ENCODE measurements at places on chromosomes 7 and 10.
A peak's percentile ranks its signal among the peaks of the same experiment; 100 is the strongest.

DNA sequence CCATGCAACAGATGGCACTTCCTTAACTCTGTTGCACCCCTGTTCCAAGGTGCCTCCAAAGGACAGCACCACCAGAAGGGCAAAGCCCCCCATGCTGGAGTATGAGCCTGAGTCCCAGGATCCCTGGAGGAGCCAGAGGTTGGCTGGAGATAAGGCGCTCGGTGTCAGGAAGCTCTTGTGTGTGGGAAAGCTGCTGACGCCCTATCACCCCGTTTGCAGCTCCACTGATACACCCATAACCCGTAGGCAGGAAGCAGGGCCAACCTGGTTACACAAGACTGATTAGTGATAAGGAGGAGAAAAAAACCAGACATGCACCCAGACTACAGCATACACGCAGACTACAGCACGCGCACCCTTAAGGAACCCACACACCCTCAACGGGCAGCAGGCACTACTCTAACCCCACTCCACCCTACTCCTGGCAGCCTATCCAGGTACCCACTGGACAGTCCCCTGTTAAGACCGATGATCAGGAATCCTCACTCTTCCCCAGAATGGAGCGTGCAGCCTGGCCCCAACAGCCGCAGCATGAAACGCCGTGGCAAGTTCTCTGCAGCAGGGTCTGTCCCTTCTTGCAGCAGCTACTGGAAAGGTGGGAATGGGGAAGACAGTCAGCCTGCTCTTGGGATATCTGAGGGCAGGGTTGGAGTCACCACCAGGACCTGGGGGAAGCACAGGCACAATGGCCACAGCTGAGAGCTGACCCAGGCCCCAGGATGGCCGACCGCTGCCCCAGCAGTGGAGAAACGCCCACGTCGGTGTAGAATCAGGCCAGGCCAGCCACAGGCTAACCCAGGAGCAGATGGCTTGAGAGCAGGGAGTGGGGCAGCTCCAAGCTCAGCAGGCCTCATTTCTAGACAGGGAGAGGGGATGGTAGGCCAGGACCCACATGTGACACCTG, 38.3 kb upstream of the TUBB8 start:
- no peak for DNase-seq

GRCh38 chr7:36298106-36298505, 91.6 kb upstream of the ANLN start:
- no peak for DNase-seq

- no peak for DNase-seq
Measured at GRCh38 chr10:94069884-94070283, 76.2 kb downstream of the PLCE1 start.

- no peak for DNase-seq
Measured at GRCh38 chr7:15855525-15856109, 169.1 kb upstream of the MEOX2 start.

DNA sequence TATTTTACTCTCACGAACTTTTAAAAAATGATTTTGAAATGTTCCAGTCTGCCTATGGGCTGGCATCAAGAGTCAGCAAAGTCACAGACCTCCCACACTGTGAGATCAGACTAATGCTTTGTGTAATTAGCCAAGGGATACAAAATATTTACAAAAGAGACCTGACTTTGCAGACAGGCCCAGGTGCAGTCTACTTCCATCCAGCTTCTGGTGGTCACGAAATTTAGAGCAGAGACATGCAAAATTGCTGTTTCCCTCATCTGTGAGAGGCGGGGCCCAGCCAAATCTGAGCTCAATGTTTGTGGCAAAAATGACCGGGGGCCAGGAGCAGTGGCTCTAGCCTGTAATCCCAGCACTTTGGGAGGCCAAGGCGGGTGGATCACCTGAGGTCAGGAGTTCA, 82.5 kb upstream of the PITRM1 start:
- DNase-seq, result no peak

GRCh38 chr7:36277249-36277542, 112.5 kb upstream of the ANLN start:
- no peak for DNase-seq

DNA sequence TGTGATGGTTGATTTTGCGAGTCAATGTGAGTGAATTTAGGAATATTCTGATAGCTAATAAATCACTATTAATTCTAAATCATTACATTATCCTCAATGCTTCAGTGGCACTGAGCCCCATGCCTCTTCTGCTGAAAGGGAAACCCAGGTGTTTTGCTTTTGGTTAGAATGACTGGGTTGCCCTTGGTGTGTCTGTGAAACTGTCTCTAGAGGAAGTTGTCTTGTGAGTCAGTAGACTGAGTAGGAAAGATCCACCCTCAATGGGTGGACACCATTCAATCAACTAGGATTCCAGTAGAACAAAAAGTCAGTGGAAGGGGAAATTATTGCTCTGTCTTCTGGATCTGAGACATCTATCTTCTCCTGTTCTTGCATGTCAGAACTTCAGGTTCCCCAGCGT, 472.4 kb downstream of the ANKRD7 start:
- DNase-seq, result no peak

DNA sequence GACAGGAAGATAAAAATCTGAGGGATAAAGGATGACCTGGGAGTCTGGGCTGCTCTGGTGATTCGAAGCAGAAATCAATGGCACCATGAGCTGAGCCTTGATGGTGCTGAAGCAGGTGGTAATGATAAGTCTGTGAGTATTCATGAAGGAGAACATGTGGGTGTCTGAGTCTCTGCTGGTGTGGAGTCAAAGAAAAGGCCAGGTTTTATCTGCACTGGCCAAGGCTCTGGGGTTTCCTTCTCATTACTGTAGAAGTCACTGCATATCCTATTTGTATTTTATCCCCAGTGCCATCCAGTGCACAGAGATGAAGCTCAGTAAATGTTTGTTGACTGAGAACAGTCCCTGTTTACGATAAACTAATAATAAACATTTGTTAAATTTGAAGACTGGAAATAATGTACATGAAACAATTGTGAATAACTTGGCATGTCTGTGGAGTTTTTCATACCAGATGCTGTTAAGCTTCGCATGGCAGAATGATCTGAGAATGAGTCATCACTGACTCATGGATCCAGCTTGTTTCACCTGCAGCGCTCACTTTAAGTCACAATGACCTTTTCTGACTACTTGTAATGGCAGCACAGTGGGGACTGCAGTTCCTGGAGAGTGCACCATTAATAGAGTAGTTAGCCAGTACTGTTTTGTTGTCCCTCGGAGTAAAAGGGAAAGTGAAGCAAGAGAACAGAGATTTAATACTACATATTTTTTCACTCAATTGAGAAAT, 538.5 kb downstream of the HTR7 start:
- DNase-seq, result no peak

DNA sequence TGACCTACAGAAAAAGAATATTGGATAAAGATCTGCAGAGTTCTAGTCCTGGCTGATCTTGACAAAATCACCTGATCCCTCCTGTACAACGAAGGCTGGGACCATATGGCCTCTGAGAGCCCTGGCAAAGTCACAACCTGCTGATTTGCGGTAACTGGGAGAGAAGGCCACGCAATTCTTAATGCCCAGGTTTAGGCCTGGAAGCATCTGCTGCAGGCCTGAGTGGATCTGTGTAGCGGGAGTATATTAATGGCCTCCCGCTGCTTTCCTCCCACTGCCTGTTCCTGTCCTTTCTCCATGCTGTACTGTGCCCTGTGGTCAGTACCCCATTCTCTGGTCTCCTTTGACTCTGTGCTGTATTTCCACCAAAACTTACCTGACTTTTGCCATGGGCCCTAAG, 24.2 kb downstream of the AKR1B1 start:
- DNase-seq, result no peak

- no peak for DNase-seq
Measured at GRCh38 chr10:107894516-107894915, 730.0 kb upstream of the SORCS1 start.

- DNase-seq, result peak; percentile 43
Measured at GRCh38 chr7:138478499-138478908, 18.4 kb downstream of the TRIM24 start.

- DNase-seq, result peak; percentile 92
Measured at GRCh38 chr7:27130540-27131389, at the start of gene HOXA4. HOXA4 (minus strand) TSS chr7:27130757; CDS start chr7:27130733, 24 bp downstream.

DNA sequence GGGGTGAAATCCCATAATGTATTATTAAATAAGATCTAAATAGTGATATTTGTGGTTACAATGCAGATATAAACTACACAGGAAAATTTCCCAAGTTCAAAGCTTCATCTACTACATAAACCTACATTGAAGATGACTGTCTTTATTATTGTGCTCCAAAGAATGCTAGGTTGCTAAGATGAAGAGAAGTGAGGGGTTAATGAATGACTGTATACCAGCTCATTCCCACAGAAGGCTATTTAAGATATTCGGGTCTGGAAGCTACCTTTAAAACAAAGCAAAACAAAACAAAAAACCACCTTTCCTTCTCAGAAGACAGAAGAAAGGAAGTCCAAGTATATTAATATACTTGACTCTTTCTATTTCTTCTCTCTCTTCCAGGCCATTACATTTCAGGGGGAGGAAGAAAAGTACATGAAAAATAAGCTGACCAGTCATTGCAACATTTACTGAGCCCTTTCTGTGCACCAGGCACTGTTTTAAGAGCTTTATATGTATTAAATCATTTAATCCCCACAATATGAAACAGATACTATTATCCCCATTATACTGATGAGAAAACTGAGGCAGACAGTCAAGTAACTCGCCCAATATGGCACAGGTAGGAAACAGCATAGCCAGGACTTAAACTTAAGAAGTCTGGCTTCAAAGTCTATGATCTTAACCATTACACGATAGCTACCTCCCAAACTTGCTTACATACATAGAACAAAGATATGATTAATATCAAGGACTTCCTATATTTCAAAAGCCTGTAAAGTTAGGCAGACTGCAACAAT, 48.1 kb downstream of the TNPO3 start:
- no peak for DNase-seq

GRCh38 chr10:46091080-46091827, 45.2 kb upstream of the MSMB start:
- DNase-seq, result no peak

DNA sequence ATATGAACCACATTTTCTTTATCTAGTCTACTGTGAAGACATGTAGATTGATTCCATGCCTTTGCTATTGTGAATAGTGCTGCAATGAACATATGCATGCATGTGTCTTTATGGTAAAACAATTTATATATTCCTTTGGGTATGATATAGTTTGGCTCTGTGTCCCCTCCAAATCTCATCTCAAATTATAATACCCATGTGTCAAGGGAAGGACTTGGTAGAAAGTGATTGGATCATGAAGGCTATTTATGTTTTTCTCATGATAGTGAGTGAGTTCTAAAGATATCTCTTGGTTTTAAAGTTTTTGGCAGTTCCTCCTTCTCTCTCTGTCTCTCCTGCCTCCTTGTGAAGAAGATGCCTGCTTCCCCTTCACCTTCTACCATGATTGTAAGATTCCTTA, 248.7 kb downstream of the GPR37 start:
- no peak for DNase-seq

- no peak for DNase-seq
Measured at GRCh38 chr10:8037199-8037801, 17.2 kb upstream of the GATA3 start.

DNA sequence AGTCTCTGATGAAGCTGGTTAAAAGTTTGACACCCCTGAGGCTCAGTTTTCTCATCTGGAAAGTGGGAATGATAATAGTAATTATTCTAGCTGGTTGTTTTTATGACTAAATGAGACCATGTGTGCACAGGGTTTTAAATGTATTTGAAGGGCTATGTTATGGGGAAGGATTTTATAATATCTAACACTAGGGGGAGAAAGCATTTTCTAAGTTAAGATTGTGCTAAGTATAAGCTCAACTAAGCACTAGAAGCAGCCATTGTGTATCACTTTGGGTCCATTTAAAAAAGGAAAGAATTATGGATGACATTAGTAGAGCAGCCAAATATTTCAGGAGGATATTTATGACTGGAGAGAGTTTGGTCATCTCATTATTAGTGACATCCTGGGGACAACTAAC, 49.5 kb upstream of the CREB5 start:
- no peak for DNase-seq

- DNase-seq, result no peak
Measured at GRCh38 chr10:44993226-44993921, 7.3 kb upstream of the ZNF22 start.

GRCh38 chr7:33775790-33776189, 129.5 kb upstream of the BMPER start:
- no peak for DNase-seq

GRCh38 chr7:2266911-2267310, 24.9 kb downstream of the NUDT1 start:
- no peak for DNase-seq

- peak; percentile 44 for DNase-seq
Measured at GRCh38 chr10:98269435-98269912, 1.5 kb upstream of the LOXL4 start.

DNA sequence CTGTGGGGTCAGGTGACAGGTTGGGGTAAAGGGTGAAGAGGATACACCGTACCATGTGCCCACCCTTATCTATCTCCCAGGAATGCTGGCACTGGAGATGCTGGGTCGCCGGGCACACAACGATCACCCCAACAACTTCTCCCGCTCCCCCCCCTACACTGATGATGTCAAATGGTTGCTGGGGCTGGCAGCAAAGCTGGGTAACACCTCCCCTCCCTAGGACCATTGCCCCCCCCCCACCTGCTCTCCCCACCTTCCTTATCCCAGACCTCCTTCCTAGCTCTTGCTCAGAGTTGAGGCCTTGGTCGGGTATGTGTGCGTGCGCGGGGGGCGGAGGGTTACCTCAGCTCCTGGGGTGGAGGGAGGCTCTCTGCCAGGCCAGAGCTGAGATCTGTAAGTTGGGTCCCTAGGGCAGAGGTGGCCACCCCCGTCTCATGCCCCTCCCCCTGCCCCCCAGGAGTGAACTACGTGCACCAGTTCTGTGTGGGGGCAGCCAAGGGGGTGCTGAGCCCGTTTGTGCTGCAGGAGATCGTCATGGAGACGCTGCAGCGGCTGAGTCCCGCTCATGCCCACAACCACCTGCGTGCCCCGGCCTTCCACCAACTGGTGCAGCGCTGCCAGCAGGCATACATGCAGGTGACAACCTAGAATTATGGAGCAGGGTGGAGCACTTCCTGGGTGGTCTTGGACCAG, 10.7 kb downstream of the NDST2 start:
- DNase-seq, result no peak

DNA sequence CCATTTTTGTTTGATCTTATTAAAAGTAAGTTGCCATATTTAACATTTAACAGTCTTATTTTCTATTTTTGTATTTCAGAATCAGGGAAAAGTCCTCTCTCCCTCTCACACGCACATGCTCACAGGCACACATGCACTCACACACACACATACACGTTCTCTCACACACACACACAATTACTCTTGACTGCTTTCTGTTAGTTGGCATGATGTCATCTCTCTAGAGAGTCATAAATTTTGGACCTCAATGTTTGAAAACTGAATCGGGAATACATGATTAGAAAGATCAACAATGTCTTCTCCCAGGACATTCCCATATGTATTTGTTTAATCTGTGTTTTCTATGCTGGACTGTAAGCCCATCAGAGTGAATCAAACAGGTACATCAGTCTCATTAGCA, 165.7 kb upstream of the AHR start:
- DNase-seq, result no peak

- DNase-seq, result no peak
Measured at GRCh38 chr7:70271617-70272081, 673.4 kb downstream of the AUTS2 start.

- no peak for DNase-seq
Measured at GRCh38 chr7:26449175-26450165, 157.8 kb downstream of the SNX10 start.

GRCh38 chr7:140683657-140684056, 10.9 kb downstream of the ADCK2 start:
- DNase-seq, result no peak

- DNase-seq, result no peak
Measured at GRCh38 chr7:37045681-37046179, 321.4 kb upstream of the AOAH start.

- no peak for DNase-seq
Measured at GRCh38 chr7:132179080-132179430, 397.2 kb downstream of the PLXNA4 start.

GRCh38 chr10:106111246-106111645, 1053.3 kb downstream of the SORCS1 start:
- DNase-seq, result no peak

Measured in NCI-H510A (cell line).